ENCODE measurements at places on chromosomes 3 and 15. TPM values are rescaled to one million over a fixed set of nuclear protein-coding genes. Genes with fewer than 3 reads are reported as not detected.

CMTM8 gene
- polyA plus RNA-seq: not detected

LAMB2 gene
- polyA plus RNA-seq: 15.9 TPM

SHC4 gene
- polyA plus RNA-seq: 4.5 TPM

GOLGA8F gene
- polyA plus RNA-seq: not detected

FES gene
- polyA plus RNA-seq: not detected

CHRNA3 gene
- 2.4 TPM for polyA plus RNA-seq

GOLGA8G gene
- not detected for polyA plus RNA-seq

SLC24A5 gene
- 0.76 TPM for polyA plus RNA-seq

RETNLB gene
- polyA plus RNA-seq: not detected

PLA2G4F gene
- polyA plus RNA-seq: not detected

GATA2 gene
- polyA plus RNA-seq: not detected

SERPINI2 gene
- 1.7 TPM for polyA plus RNA-seq

PIF1 gene
- polyA plus RNA-seq: 0.58 TPM

CD80 gene
- not detected for polyA plus RNA-seq

MESP2 gene
- not detected for polyA plus RNA-seq

ZNF385D gene
- polyA plus RNA-seq: 3.4 TPM

GPR27 gene
- 67.8 TPM for polyA plus RNA-seq

XCR1 gene
- not detected for polyA plus RNA-seq

ZMYND10 gene
- 5.2 TPM for polyA plus RNA-seq

FAM227B gene
- 1.7 TPM for polyA plus RNA-seq

KNG1 gene
- polyA plus RNA-seq: not detected

NR1I2 gene
- 0.53 TPM for polyA plus RNA-seq

POLQ gene
- 0.10 TPM for polyA plus RNA-seq

RAB5A gene
- 47.2 TPM for polyA plus RNA-seq

GPR149 gene
- polyA plus RNA-seq: 10.7 TPM

ADAMTS7 gene
- polyA plus RNA-seq: 31.5 TPM

ROBO1 gene
- 202 TPM for polyA plus RNA-seq

PROS1 gene
- 2.8 TPM for polyA plus RNA-seq

NME9 gene
- 17.4 TPM for polyA plus RNA-seq

TF gene
- polyA plus RNA-seq: 0.24 TPM

TM2D3 gene
- 337 TPM for polyA plus RNA-seq

FAM43A gene
- polyA plus RNA-seq: 0.59 TPM

LNP1 gene
- polyA plus RNA-seq: 19.2 TPM

IQCF5 gene
- polyA plus RNA-seq: not detected

IQCF2 gene
- polyA plus RNA-seq: not detected

SCAANT1 gene
- polyA plus RNA-seq: not detected

STAC gene
- polyA plus RNA-seq: 5.5 TPM

Measured in neural cell (in vitro differentiated cells).